ENCODE measurements at places on chromosomes 7 and 10. TPM values are rescaled to one million over a fixed set of nuclear protein-coding genes. Genes with fewer than 3 reads are reported as not detected.

DNA sequence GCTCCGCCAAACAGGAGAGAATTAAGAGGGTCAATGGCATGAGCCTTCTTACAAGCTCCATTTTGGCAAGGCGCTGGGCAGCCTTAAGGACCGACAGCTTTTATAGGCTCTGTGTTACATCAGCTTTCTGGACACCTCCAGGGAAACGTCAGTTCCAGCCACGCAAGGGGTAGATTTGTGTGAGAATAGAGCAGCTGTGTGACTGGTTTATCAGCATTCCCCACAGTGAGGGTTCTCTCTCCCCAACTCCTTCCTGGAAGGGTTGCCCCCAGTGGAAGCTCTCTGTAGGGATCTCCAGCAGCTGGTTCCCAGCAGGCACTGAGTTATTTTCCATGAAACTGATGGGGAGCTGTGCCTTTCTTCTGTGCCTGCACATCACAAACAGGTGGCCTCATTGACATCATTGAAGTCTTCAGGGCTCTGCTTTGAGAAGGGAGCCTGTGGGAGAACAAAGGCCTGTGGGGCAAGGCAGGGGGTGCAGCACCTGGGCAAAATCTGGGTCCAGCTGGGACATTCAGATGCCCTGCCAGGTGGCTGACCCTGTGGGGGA, at the start of gene CUZD1:
Gene CUZD1, minus strand, starts transcription at position 75 of the 550 bp plus-strand sequence. Its CDS starts 14 bp downstream, at position 61.
- DNase-seq, result no peak

DNA sequence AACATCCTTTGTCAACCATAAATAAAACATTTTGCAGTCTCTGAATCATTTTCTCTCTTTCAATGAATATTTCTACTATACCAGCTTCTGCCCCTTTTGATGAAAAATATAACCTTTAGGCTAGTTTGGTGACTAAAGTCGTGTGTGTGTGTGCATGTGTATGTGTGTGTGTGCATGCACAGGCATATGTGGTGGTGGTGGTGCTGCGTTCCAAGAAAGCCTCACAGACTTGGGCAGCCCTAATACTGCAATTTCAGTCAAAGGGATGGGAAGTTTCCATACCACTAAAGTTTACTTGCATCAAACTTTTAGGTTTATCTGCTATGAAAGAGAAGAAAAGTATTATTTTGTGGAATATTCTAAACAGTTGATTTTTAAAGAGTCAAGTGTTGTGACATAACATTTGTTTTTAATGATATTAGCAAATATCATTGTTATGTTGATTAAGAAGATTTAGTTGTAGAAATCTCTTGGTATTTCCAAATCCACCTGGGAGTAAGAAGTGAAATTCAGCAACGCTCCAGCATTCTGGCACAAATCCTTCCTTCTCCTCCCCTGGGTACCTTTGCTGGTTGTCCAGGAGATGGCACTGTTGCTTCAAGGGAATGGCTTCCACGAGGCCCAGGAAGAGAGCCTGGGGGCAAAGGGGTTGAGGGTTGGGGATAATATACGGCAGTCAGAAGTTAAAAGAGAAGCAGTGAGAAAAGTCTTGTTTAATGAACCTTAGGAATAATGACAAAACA, 41.5 kb downstream of the ASB4 start:
- DNase-seq, result peak; percentile 74

Gene LAMB4
- 3.2 TPM for total RNA-seq

DNA sequence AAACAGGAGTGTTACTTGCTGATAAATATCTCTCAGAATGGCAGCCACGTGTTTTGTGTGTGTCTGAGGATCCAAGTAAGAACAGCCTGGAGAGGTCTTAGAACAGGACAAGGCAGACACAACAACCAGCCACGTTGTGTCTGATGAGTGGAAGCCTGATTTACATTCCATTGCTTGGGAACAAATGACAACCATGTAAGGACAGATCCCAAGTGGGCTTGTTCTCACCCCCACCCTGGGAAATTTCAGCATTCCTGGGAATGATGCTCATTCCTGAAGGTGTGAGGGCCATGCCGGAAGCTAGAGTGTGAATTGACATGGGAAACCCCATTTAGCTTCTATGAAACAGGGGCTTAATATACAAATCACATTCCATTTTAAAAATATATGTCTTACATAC, 35.9 kb downstream of the IL6 start:
- no peak for DNase-seq

DNA sequence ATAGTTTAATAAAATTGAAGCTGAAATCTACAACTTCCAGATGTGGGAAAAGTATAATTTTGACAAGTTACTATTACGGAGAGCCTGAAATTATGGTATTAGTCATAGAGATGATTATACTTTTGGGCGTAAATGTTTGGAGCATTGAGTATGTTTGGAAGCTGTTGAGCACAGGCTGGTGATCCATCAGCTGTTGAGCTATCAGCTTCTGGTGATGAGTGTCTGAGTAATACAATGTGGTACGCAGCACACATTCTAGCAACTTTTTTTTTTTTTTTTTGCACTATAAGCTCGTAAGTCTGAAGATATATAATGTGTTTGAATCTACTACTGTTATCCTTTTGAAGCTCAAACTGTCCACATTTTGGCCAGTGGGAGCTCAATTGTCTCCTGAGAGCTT, 123.4 kb downstream of the ATE1 start:
- DNase-seq, result no peak

GRCh38 chr10:112092519-112092918, 91.0 kb downstream of the GPAM start:
- DNase-seq, result no peak

Gene STEAP1B
- total RNA-seq, result 1.1 TPM

DNA sequence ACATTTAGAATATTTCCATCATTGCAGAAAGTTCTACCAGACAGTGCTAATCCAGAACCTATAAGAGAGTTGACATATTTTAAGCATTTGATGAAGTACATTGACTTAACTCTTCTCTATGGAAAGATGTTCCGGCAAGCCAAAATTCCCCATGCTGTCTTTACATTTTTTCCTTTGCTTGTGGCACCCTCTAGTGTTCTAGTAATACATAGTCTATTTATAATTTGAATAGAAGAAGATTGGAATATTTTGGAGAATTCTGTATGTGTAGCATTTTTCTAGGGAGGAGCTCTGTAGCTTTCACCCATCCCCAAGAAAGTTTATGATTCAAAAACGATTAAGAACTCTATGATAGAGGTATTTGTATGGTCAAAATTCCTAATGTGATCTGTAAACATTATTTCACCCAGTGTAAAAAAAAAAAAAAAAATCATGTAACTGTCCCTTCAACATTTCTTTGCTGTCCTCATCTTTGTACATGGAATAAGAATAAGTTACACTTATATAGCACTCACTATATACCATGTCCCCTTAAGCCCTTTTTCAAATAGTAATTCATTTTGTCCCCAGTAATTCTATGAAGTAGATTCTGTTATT, 33.2 kb downstream of the NRF1 start:
- peak; percentile 34 for DNase-seq

Gene WIPF3
- total RNA-seq, result not detected

Gene MYL10
- total RNA-seq, result not detected

DNA sequence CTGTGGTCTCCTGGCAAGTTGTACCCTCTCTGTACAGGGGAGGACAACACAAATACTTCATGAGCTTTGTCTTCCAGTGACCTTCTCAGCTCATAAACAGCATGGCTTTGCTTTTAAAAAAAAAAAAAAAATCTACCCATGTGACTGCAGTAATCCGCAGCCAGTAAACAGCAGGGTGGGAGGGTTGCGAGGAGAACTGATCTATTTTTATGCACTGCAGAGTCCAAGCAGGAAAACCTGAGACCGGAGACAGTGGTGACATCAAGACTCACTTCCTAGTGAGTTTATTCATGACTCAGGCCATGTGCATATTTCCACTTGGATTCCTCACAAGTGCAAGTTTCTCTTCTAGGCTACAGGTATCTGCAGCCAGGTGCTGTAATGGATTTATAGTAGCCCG, 127.9 kb downstream of the NRF1 start:
- DNase-seq, result peak; percentile 40

Gene FAM25C
- not detected for total RNA-seq

DNA sequence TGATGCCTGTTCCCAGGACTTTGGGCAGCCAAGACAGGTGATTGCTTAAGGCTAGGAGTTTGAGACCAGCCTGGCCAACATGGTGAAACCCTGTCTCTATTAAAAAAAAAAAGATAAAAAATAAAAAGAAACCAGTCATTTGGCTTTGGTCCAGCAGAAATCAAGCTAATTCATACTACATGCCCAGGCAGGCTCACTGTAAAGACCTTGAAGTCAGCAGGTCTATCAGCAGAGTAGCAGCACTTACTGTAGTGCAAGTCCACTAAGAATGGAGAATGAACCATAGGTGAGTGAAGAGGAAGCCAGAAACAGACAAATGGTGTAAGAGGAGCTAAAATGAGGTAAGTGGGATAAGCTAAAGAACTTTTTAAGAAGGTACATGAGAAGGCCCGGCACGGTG, 24.7 kb downstream of the PSPH start:
- DNase-seq, result no peak

Gene GLI3
- 4.9 TPM for total RNA-seq

DNA sequence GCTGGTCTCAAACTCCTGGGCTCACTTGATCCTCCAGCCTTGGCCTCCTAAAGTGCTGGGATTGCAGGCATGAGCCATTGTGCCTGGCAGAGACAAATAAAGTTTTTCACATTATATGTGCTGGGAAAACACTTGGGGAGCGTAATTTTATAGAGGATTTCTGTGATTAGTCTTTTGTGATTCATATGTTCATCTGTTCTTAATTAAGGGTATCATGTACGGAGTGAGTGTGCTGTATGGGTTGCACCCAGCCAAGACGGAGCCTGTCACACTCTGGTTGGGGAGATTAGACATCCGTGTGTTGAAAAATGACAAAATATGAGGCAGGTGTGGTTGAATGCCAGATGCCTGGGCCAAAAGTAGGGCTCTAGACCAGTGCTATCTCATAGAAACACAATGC, 10.3 kb downstream of the ADRB1 start:
- no peak for DNase-seq

DNA sequence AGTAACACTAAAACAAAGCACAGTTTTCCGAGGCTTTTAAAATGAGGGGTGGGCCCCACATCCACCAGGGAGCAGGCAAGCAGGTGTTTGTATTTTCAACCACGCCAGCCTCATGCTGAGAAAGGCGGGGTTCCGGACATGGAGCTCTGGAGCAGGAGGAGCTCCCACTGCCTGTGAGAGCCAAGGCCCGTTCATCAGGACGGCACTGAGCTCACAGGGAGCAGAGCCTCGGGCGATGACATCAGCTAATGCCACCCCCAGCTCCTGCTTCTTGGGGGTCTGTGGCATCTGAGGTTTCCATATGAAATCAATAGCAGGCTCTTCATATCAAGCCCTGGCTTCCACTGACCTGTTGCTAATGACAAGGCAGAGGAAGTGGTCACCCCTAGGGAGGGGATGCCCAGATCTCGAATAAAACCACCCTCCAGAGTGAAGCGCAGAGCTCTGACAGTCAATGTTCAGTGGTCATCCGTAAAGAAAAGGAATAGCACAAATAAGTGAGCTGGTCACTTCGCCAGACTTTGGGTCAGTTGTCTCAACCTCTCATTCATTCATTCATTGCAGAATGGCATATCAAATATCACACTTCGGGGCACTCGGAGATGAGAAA, 89.1 kb downstream of the TNS3 start:
- DNase-seq, result no peak

Gene CLDN3
- not detected for total RNA-seq

DNA sequence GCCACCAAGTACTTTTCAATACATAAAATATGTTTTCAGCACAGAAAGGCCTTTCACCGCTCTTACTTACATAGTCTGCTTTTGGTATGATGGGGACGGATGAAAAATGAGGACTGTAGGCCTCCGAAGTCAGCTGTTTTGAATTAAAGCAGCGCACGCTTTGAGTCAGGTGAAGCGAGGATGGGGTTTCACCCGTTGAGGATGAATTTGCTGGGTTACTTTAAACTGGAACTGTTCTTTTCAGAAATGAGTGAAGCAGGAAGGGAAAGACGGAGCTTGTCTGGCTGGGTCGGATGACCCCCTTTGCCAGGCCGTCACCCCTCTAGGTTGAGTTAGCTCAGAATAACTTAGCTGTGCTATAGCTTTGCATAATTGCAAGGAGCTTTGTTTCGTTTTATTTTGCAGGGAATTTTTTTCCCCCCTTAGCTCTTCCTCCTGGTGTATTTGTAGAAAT, 40.0 kb downstream of the CUX1 start:
- no peak for DNase-seq

DNA sequence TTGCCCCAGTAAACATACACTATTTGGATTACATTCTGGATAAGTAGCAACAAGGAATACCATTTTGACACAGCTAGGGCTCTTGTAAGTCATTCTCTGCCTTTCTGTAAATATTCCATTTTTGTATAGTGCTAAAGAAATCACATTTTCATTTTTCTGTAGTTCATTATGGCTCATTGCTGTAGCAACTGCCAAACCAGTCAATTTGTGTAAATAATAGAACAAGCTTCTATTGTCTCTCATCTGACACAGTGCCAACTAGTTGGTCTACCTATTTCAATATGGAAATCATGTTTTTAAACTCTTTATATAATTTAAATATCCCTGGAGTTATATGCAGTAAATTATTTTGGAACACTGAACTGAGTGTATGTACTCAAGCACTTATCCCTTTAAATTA, 193.7 kb downstream of the RELN start:
- DNase-seq, result no peak

DNA sequence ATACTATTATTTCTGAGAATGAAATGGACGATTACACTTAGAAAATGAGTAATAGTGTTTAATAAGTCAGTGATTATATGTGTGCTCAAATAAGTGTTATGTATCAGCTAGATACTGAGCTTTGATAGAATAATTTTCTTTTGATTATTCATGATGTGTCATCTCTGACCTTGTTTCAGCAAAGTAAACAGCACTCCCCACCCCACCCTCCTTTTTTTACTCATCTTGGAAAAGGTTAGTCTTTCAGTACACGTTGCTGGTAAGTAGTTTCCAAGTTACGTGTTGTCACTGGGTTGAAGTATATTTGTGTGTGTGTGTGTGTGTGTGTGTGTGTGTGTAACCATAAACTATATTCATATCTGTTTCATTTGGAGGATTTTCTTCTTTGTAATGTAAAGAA, 84.1 kb downstream of the GNAI1 start:
- DNase-seq, result peak; percentile 33

- DNase-seq, result no peak
Measured at GRCh38 chr10:62183442-62183841, 85.2 kb downstream of the RTKN2 start.

Gene PLEKHS1
- 0.80 TPM for total RNA-seq

GRCh38 chr10:50894312-50894711, 8.9 kb upstream of the A1CF start:
- no peak for DNase-seq

DNA sequence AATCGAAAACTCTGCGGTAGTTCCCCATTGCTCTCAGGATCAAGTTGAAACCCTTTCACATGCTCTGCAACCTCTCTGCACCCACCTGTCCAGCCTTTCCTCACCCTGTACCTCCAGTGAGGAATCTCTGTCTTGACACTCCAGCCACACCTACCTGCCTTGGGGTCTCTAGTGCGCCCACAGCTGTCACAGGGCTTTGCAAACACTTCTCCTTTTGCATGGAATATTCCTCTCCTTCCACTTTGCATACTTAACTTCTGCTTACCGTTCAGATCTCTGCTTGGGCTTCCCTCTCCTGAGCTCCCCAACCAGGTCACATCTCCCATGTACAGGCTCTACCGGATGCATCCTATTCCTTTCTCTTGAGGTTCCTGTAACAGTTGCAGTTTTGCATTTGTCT, 6.6 kb upstream of the ZYX start:
- DNase-seq, result no peak

GRCh38 chr7:36683695-36684357, 40.5 kb downstream of the AOAH start:
- no peak for DNase-seq

GRCh38 chr7:156156734-156157408, 344.6 kb upstream of the SHH start:
- DNase-seq, result peak; percentile 21

GRCh38 chr7:12110425-12110824, 100.7 kb upstream of the TMEM106B start:
- no peak for DNase-seq

Gene MCM10
- 15.1 TPM for total RNA-seq

Gene TMEM184A
- total RNA-seq, result 2.3 TPM
